ENCODE measurements at places on chromosomes 12 and 14.

- no peak for DNase-seq
Observed at GRCh38 chr14:58571769-58572472, 65.8 kb upstream of the DACT1 start.

DNA sequence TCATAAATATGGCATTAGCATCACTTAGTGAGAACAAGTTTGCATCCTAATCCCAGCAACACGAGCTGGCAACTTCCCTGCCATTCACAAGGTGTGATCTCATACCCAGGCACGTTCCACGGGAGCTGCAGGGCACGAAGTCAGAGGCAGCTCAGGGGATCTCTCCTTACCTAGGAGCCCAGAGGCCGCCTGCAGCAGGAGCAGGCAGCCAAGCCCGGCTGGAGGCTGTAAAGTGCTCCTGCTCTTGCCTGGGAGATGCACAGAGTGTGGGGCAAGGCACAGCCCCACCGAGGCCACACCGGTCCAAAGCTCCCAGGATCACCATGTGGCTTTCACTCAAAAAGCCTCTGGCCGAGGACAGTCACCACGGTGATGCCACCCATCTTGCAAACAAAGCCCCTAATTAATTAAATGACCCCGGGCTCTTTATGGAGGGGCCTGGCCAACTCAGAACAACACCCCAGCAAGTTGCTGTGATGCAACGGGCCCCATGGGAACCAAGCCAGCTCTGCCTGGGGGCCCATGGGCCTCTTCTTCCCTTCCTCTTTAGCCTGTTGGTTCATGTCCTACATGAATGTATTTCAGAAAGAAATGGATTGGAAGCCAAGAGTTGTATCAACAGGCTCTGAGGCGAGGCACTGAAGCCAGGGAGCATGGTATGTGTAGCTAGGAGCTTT is 26.5 kb downstream of the NUAK1 start:
- no peak for DNase-seq

DNA sequence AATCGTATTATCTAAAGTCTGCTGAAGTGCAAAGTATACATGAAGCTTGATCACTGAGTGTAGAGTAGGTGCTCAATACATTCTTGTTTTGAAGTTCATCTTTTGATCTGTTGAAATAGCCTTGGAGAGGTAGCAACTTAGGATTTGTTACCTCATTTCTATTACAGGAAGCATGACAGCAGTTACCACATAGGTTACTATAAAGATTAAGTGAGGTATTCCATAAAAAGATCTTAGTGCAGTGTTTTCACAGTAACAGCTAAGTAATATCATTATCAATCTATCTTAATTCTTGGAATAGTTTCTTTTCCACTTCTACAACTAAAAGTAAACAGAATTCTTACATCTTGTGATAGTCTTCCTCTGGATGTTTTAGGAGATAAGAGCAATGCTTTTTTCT is 50.9 kb downstream of the BTBD7 start:
- no peak for DNase-seq

GRCh38 chr14:60863249-60863648 is 117.6 kb downstream of the TRMT5 start:
- no peak for DNase-seq

DNA sequence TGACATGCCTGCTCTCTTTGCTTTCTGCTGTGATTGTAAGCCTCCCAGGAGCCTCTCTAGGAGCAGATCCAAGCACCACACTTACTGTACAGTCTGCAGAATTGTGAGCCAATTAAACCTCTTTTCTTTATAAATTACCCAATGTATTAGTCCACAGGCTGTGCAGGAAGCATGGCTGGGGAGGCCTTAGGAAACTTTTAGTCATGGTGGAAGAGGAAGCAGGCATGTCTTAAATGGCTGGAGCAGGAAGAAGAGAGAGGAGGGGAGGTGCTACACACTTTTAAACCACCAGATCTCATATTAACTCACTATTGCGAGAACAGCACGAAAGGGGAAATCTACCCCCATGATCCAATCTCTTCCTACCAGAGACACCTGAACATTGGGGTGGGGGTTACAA is 108.9 kb downstream of the DERA start:
- DNase-seq = no peak

- no peak for DNase-seq
Observed at GRCh38 chr14:52895000-52895399, 55.9 kb downstream of the FERMT2 start.

- no peak for DNase-seq
Observed at GRCh38 chr12:47038270-47038748, 41.1 kb upstream of the PCED1B start.

DNA sequence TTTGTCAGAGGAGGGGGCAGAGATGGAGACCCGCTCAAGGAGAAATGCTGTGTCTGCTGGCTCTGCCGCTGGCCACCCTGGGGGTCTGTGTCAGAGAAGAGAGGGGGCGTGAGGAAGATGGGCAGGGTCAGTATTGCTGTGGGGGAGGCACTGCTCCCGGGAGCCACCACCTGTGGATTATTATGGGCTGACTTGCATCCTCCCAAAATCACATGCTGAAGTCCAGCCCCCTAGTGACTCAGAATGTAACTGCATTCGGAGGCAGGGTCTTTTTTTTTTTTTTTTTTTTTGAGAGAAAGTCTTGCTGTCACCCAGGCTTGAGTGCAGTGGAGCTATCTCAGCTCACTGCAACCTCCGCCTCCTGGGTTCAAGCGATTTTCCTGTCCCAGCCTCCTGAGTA is 12.3 kb downstream of the ABCD4 start:
- peak; percentile 35 for DNase-seq

DNA sequence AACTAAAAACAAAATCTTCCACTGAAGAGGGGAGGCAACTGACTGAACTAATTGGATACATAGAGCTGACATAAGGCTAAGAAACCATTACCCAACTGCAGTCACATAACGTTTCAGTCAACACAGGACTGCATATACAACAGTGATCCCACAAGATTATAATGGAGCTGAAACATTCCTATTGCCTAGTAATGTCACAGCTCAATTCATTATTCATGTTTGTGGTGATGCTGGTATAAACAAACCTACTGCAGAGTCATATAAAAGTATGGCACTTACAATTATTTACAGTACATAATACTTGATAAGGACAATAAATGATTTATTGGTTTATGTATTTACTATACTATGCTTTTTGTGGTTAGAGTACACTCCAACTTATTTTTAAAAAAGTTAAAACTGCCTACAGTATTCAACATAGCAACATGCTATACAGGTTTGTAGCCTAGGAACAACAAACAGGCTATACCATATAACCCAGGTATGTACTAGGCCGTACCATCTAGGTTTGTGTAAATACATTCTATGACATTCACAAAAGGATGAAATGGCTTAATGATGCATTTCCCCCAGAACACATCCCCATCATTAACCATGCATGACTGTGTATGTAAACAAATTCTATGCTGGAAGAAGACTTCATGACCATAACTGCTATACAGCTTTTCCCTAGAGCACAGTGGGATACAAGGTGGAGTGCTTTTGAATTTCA is 4.3 kb downstream of the NAP1L1 start:
- DNase-seq = no peak

GRCh38 chr12:112969547-112970306 is 8.6 kb upstream of the OAS2 start:
- DNase-seq = no peak

DNA sequence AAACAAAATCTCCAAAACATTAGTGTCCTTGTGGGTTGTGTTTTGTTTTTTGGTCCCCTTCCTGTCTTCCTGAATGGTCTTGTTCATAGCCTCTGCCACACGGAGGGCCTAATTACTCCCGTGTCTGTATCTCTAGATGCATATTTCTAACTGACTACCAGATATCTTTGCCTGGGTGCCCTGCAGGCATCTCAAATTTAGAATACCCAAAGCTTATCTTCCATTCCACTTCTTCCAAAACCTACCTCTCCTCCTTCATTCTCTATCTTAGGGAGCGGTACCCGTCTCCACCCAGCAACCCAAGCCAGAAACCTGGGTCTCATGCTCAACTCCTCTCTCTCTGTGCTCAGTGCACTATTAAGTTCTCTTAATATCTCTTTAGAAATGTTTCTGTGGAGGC is 10.9 kb upstream of the METAP2 start:
- no peak for DNase-seq

GRCh38 chr14:28765831-28766468 is 637 bp upstream of the FOXG1 start:
- DNase-seq = no peak

DNA sequence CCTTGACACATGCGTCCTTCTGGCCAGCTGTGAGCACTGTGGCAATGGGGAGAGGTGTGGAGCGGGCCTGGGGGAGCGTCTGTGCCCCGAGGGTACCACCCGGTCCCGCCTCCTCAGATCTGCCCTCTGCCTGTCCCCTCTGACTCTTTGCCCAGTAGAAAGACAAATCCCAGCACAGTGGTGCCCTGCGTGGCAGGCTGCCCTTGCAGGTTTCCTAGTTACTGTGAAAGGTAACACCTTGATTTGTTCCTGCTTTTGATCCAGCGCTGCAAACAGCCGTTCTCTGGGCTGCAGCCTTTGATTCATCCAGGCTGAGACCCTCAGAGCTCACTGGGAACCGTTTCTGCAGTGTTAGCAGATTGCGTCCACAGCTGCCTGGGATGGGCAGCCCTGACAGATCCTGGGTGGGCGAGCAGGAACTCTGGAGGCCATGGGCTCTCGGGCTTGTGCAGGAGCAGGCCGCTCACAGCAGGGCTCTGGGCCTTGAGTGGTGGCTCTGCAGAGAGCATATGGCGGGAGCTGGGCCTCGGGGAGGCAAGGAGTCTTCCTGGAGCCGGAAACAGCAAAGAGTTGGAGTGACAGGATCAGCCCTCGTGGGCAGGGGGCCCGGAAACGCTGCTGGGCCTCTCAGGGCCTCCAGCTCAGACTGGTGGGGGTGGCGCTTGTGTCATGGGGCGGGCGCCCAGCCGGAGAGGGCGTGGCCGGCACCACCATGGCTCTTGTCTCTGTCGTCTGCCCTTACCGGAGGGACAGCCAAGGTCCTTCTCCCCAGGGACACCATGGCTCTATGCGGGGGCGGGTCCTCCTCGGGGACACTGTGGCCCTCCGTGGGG is 16.6 kb downstream of the FBRSL1 start:
- DNase-seq = peak; percentile 96

DNA sequence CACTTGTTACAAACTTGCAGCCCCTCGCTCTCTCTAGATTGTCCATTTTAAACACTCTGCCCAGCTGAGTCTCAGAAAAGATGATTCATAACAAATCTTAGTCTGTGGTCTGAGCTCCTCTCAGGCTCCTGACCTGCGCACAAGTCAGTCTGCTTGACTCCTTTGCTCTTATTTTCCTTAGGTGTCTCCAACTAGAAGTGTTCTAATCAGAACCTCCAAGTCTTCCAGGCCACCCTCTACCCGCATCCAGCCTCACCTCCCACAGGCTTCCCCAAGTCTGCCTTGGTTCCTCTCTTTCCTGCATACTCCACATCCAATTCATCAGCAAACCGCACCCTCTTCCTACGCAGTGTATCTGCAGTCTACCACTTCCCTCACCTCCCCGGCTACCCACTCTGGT is 42.4 kb upstream of the BDKRB2 start:
- no peak for DNase-seq

GRCh38 chr14:90109858-90110257 is 48.1 kb downstream of the KCNK13 start:
- DNase-seq = peak; percentile 32

- DNase-seq = peak; percentile 17
Observed at GRCh38 chr12:93748672-93749383, 71.7 kb downstream of the CRADD start.

GRCh38 chr12:89280833-89281538 is 71.3 kb downstream of the DUSP6 start:
- no peak for DNase-seq

DNA sequence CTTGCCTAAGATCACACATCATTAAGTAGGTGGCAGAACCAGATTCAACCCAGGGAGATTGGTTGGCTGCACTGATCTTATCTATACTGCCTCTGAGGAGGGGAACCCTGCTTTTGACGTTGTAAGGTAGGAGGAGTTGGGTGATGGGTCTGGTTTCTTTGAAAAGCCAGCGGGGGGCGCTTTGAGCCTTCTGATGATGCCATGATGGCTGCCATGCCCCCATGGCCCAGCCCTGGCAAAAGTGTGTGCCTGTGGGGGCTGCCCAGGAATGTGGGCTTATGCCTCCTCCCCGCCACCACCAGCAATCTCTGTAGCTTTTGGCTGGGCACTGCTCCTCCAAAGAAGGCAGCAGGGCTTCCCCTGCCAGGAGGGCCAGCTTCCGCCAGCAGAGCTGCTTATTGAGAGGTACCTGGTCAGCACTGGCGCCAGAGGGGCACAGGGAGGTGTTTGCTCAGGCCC is 224.3 kb downstream of the SLC41A2 start:
- peak; percentile 45 for DNase-seq

- no peak for DNase-seq
Observed at GRCh38 chr12:112340230-112340629, 42.0 kb downstream of the HECTD4 start.

GRCh38 chr12:132469423-132469822 is 20.5 kb upstream of the FBRSL1 start:
- no peak for DNase-seq

DNA sequence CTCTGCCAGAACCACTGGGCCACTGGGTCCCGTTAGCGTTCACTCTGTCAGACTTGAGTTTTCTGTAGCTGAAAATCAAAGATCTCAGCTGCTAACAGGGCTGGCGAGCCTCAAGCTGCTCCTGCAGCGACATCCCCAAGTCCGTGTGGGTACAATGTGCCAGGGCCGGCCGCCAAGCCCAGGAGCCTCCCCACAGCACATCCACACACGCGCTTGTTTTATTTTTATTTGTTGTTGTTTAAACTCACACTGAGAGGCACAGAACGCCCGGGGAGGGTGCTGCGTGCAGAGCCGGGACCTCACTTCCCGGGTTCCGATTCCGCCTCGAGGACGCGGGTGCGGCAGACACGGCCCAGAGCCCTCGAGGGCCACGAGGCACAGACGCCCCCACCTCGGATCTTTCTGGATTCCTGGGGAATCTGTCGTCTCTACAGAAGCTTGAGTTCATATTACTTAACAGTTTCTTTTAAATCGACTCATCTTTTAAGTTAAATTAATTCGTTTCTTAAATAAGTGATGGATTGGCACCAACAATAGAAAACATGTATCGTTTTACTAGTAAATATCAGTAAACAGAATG is 9.3 kb downstream of the GALNT9 start:
- DNase-seq = no peak

DNA sequence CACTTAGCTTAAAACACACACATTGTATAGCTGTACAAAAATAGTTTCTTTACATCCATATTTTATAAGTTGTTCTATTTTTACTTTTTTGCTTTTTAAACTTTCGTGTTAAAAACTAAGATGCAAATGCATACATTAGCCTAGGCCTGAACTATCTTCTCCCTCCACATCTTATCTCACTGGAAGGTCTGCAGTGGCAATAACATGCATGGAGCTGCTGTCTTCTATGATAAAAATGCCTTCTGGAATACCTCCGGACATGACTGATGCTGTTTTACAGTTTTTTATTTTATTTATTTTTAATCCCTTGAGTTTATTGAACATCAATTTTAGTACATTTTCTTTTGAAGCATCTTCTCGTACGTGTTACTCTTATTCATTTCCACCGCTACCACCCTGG is 112.3 kb upstream of the TSPAN8 start:
- no peak for DNase-seq

Data from WERI-Rb-1 (cell line).